Activated T-cell treated with anti-CD3 and anti-CD28 coated beads, Interleukin-2, amount 50 U/mL, for 4 hours (primary cell): ENCODE measurements at places on chromosomes 4 and X. TPM values are rescaled to one million over a fixed set of nuclear protein-coding genes. Genes with fewer than 3 reads are reported as not detected.

The P2RY4 gene
- total RNA-seq, result not detected

The CXorf66 gene
- total RNA-seq, result not detected

The PABPC1L2A gene
- total RNA-seq, result not detected

The ETDB gene
- total RNA-seq, result not detected

The BEX1 gene
- total RNA-seq, result 1.2 TPM

The NDST4 gene
- total RNA-seq, result not detected

The LGI2 gene
- not detected for total RNA-seq

The MAPK10 gene
- not detected for total RNA-seq

The GABRB1 gene
- total RNA-seq, result not detected

The NPNT gene
- 0.08 TPM for total RNA-seq

The MTNR1A gene
- total RNA-seq, result not detected

The TMEM35A gene
- not detected for total RNA-seq

The CSAG2 gene
- total RNA-seq, result not detected

The COX18 gene
- 22.1 TPM for total RNA-seq

The BMX gene
- total RNA-seq, result not detected

The ZNF141 gene
- total RNA-seq, result 21.7 TPM

The RTL3 gene
- not detected for total RNA-seq

The FNIP2 gene
- total RNA-seq, result 9.0 TPM

The CASK gene
- 28.0 TPM for total RNA-seq

The TMEM31 gene
- total RNA-seq, result not detected

The LIAS gene
- 36.2 TPM for total RNA-seq

The TENM3 gene
- total RNA-seq, result 0.03 TPM

The AMTN gene
- total RNA-seq, result not detected

The ADH7 gene
- total RNA-seq, result not detected

The AFM gene
- not detected for total RNA-seq

The PLXNB3 gene
- total RNA-seq, result 0.46 TPM

The AMOT gene
- total RNA-seq, result 0.56 TPM

The PIGA gene
- total RNA-seq, result 22.8 TPM

The FGF5 gene
- total RNA-seq, result not detected

The MSX1 gene
- not detected for total RNA-seq

The ELOVL6 gene
- total RNA-seq, result 10.1 TPM

The SEC24D gene
- total RNA-seq, result 24.4 TPM

The MAGEB10 gene
- not detected for total RNA-seq

The ZFYVE28 gene
- total RNA-seq, result 7.0 TPM

The DDIT4L gene
- not detected for total RNA-seq

The MAGED4 gene
- 0.60 TPM for total RNA-seq

The GAGE12F gene
- not detected for total RNA-seq

The ZCCHC12 gene
- total RNA-seq, result 0.13 TPM

The CFAP99 gene
- not detected for total RNA-seq

The PDCL2 gene
- total RNA-seq, result not detected

The SASH3 gene
- 108 TPM for total RNA-seq

The H2BW2 gene
- total RNA-seq, result not detected

The STPG2 gene
- not detected for total RNA-seq
